Aorta (tissue), 5 donors: ENCODE measurements at places on chromosomes 1 and 21. TPM values are rescaled to one million over a fixed set of nuclear protein-coding genes. Genes with fewer than 3 reads are reported as not detected.

The INKA2 gene
- 14.8 TPM for total RNA-seq

- no peaks in the 10 kb centered on the region for H3K27me3 ChIP-seq
- no peaks in the 10 kb centered on the region for H3K36me3 ChIP-seq
These were observed 3.3 kb downstream of the ZBTB18 start for GRCh38 chr1:244054247-244054923.

The TEX38 gene
- not detected for total RNA-seq

- no peaks in the 10 kb centered on the region for H3K36me3 ChIP-seq
- no peaks in the 10 kb centered on the region for H3K4me1 ChIP-seq
- H3K27ac ChIP-seq, result no peak overlapping the region
- no peaks in the 10 kb centered on the region for H3K27me3 ChIP-seq
These were observed 127.1 kb upstream of the B3GALT2 start for GRCh38 chr1:193313354-193314140.

The PRAMEF25 gene
- total RNA-seq, result not detected

GRCh38 chr1:100750005-100750885, 30.7 kb downstream of the VCAM1 start:
- H3K4me1 ChIP-seq, result no peaks in the 10 kb centered on the region
- H3K4me3 ChIP-seq, result no peak overlapping the region
- no peak for DNase-seq
- H3K36me3 ChIP-seq, result no peaks in the 10 kb centered on the region
- no peaks in the 10 kb centered on the region for H3K27me3 ChIP-seq

DNA sequence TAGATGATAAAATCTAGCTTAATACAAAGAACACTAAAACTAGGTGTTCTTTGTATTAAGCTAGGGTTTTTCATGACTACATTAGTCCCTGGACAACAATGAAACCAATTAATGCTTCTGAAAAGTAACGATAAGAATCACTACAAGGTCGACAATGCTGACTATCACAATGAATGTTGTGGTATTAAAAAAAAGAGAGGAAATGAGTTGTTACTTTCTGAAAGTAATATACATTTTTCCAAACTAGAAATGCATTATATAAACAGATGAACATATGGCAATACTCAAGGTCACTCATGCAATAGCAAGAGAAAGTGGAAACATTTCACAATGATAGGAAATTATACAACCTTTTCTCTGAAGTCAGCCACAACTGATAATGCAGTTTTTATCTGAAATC, 19.0 kb downstream of the DPH5 start:
- H3K36me3 ChIP-seq, result no peaks in the 10 kb centered on the region
- H3K27ac ChIP-seq, result no peak overlapping the region
- H3K27me3 ChIP-seq, result no peaks in the 10 kb centered on the region
- H3K4me1 ChIP-seq, result peaks cover 5% of the 10 kb centered on the region
- no peak for DNase-seq
- no peak overlapping the region for H3K4me3 ChIP-seq

The C1orf185 gene
- total RNA-seq, result not detected

DNA sequence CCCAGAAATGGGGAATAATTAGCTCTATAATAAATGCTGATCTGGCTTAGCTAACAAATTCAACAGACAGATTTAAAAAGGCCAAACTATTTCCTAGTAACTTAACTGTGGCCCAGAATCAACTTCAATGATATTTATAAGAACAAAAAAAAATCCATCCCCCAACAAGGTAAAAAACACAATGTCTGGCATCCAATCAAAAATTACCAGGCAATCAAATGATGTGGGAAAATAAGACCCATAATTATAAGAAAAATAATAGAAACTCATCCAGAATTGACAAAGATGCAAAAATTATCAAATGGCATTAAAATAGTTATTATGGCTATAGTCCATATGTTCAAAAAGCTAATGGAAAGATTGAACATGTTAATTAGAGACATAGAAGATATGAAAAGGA, 42.4 kb upstream of the CDC14A start:
- no peaks in the 10 kb centered on the region for H3K36me3 ChIP-seq
- no peak for DNase-seq
- H3K4me1 ChIP-seq, result no peaks in the 10 kb centered on the region
- no peak overlapping the region for H3K27ac ChIP-seq
- no peak overlapping the region for H3K4me3 ChIP-seq
